ENCODE measurements at places on chromosomes 6 and 20.
A peak's percentile ranks its signal among the peaks of the same experiment; 100 is the strongest.

DNA sequence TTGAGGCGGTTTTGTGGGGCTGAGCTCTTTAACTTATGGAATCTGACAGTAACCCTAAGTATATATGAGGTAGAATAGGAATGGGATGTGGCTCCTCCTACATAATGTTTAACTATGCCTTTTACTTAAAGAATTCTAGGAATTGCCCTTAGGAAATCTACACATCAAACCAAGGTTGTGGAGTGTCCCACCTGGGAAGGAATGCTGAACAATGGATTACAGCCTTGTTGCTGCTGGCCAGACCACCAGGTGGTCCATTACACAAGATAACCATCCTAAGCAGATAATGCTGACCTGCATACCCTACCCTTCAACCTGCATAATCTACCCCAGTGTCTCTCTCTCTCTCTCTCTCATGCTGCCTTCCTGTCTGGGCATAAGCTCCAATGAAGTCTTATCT, 35.0 kb upstream of the SLC22A16 start:
- H3K27me3 ChIP-seq = no peaks in the 10 kb centered on the region
- DNase-seq = no peak
- H3K4me1 ChIP-seq = no peaks in the 10 kb centered on the region
- H3K4me3 ChIP-seq = no peak overlapping the region
- H3K36me3 ChIP-seq = no peaks in the 10 kb centered on the region

DNA sequence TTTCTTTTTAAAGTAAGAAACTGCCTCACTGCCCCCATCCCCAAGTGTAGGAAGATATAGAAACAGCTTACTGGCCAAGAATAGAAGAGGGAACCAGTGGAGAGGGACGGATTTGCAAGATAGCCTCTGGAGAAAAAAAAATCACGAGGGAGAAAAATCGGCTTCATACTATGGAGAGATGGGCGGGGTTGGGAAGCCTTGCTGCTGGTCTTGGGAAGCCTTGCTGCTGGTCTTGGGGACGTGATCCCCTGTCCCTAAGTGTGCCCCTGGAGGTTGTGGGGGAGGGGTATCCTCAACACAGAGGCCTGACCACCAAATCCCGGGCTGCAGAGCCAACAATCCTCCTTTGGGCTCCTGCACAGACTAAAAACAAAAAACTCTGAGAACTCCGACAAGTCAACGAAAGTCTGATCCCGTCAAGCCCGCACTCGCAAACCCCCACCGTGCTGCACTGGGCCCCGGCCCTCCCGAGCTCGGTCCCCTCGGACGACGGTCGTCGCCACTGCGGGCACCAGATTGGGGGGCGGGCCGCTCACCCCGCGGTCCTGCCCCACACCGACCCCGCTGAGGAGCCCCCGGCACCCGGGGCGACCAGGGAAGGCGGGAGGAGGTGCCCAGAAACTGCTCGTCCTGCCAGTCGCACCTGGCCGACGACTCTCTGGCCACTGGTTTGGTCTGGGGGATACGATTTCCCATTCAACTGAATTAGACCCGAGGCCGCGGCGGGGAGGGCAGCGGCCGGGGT, 750 bp downstream of the MAP7 start:
- peak overlapping the region; percentile 85 for H3K27ac ChIP-seq
- DNase-seq = peak; percentile 31
- H3K27me3 ChIP-seq = no peaks in the 10 kb centered on the region
- H3K4me1 ChIP-seq = no peaks in the 10 kb centered on the region

- H3K4me3 ChIP-seq = no peak overlapping the region
- H3K36me3 ChIP-seq = no peaks in the 10 kb centered on the region
- H3K27me3 ChIP-seq = no peaks in the 10 kb centered on the region
- DNase-seq = no peak
Measured at GRCh38 chr6:105058846-105059245, 101.9 kb downstream of the LIN28B start.

DNA sequence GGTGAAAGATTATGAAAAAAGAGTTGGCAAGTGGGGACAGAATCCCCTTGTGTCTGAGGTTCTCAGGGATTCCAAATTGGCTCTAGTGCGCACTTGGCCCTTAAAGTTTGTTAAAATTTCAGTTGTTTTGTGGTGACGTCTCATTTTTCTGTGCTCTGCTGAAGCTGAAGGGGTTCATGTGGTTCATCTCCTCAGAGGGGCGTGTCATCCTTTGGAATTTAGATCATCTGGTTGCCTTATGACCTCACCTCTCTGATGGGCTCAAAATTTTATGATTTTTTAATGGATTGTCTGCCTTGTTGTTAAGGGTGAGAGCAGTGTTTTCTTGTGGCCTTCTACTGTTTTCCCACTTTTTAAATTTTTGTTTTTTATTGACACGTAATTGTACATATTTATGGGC, 20.3 kb downstream of the CYB5R4 start:
- no peak for DNase-seq
- no peaks in the 10 kb centered on the region for H3K27me3 ChIP-seq
- no peak overlapping the region for H3K27ac ChIP-seq

DNA sequence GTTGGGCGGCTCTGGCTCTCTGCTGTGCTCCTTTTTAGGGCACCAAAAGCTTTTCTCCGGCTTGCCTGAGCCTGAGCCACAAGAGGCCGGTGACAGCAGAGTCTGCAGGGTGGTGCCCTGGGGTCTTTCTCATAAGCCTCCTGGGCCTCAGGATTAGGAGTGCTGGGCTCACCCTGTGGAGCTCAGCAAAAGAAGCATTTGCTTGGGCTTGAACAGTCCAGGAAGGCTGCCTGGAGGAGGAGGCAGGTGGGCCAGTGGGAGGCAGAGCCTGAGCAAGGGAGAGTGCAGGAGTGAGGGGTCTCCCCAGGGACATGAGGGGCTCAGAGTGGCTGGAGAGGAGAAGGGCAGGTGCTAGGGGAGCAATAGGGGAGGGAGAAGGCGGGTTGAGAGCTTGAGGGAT, 32.9 kb upstream of the MRGBP start:
- no peak overlapping the region for H3K4me3 ChIP-seq
- H3K36me3 ChIP-seq = no peaks in the 10 kb centered on the region
- DNase-seq = no peak
- H3K4me1 ChIP-seq = no peaks in the 10 kb centered on the region

GRCh38 chr6:35435074-35435837, 16.9 kb upstream of the FANCE start:
- no peaks in the 10 kb centered on the region for H3K4me1 ChIP-seq
- H3K27ac ChIP-seq = no peak overlapping the region
- H3K36me3 ChIP-seq = no peaks in the 10 kb centered on the region
- no peaks in the 10 kb centered on the region for H3K27me3 ChIP-seq

- no peak overlapping the region for H3K4me3 ChIP-seq
- H3K27ac ChIP-seq = no peak overlapping the region
- H3K27me3 ChIP-seq = no peaks in the 10 kb centered on the region
- DNase-seq = peak; percentile 33
- no peaks in the 10 kb centered on the region for H3K4me1 ChIP-seq
- no peaks in the 10 kb centered on the region for H3K36me3 ChIP-seq
Measured at GRCh38 chr6:2197177-2197671, 48.2 kb downstream of the GMDS start.

GRCh38 chr20:16671753-16672152, 58.1 kb upstream of the SNRPB2 start:
- H3K27me3 ChIP-seq = no peaks in the 10 kb centered on the region
- H3K27ac ChIP-seq = no peak overlapping the region
- no peak for DNase-seq
- H3K4me3 ChIP-seq = no peak overlapping the region
- no peaks in the 10 kb centered on the region for H3K4me1 ChIP-seq

All from prostate gland (tissue), 2 donors.